ENCODE measurements at places on chromosomes 5 and 9.

- H3K36me3 ChIP-seq: peaks cover 3% of the 10 kb centered on the region
- peaks cover 14% of the 10 kb centered on the region for H3K4me1 ChIP-seq
- no peaks in the 10 kb centered on the region for H3K27me3 ChIP-seq
- no peak overlapping the region for H3K4me3 ChIP-seq
- DNase-seq: no peak
These were observed 6.2 kb downstream of the TMEM8B start for GRCh38 chr9:35835216-35835632.

- H3K4me1 ChIP-seq: no peaks in the 10 kb centered on the region
- no peak overlapping the region for H3K27ac ChIP-seq
- H3K36me3 ChIP-seq: no peaks in the 10 kb centered on the region
- H3K27me3 ChIP-seq: no peaks in the 10 kb centered on the region
- no peak for DNase-seq
These were observed 8.7 kb downstream of the CLTB start for GRCh38 chr5:176407456-176408251.

DNA sequence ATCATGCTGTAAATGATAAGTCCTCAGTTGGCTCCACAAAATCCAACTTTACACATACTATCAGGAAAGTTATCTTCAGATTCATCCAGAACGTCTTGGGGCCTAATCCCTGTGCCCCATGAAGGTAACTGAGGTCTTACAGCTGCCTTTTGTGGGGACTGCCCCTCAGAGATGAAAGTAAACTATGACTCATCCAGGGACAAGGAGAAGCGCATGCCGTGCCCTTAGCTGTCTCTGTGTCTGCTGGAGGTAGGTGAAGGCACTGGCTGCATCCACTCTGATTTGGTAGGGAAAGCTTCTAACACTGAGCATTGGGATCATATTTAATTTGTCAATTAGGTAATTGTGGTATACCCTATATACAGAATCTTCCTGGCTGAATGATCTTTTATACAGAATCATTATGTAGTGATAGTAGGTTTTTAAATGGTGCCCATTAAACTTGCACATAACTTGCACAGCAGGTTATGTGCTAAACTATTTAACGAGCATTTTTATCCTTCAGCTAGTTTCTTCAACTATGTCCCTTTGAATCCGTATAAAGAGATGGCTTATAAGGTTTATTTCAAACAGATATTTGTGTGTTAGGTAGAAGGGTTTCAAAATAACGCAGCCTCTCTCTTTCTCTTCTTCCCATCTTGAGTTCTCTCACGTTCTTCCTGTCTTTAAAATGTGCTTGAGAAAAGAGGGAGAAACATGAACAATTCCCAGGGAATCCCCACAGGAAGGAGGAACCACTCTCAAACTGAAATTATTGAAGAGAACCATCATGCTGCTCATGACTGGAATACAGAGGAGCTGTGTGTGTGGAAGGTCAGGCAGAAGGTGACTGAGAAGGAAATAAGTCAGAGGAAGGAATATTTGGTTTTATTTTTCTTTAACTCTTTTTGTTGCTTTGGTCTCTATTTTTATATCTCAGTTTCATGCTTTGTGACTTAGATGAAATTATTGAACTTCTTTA lies 250.9 kb downstream of the CD180 start:
- H3K4me3 ChIP-seq: no peak overlapping the region
- DNase-seq: no peak
- peaks cover 7% of the 10 kb centered on the region for H3K4me1 ChIP-seq
- no peaks in the 10 kb centered on the region for H3K36me3 ChIP-seq
- H3K27ac ChIP-seq: no peak overlapping the region

DNA sequence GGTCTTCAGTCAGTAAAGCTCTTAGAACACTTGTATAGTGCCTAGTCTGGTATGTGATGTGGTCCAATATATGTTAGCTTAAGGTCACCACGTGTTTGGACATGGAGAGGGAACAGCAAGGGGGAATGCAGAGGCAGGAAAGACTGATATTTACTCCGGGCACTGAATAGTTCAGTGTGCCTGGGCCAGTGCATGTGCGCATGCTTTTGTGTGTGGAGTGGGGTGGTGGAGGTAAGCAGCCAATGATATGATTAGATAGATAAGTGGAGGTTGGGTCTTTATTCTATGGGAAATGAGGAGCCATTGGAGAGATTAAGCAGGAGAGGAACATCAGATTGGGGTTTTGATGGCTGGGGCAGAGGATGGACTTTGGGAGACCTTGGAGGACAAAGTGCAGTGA lies 14.0 kb downstream of the OR13J1 start:
- no peaks in the 10 kb centered on the region for H3K4me1 ChIP-seq
- H3K36me3 ChIP-seq: no peaks in the 10 kb centered on the region
- no peak overlapping the region for H3K4me3 ChIP-seq
- DNase-seq: no peak
- no peaks in the 10 kb centered on the region for H3K27me3 ChIP-seq

Data from Caco-2 (cell line).